ENCODE measurements at places on chromosomes 13 and 19.

DNA sequence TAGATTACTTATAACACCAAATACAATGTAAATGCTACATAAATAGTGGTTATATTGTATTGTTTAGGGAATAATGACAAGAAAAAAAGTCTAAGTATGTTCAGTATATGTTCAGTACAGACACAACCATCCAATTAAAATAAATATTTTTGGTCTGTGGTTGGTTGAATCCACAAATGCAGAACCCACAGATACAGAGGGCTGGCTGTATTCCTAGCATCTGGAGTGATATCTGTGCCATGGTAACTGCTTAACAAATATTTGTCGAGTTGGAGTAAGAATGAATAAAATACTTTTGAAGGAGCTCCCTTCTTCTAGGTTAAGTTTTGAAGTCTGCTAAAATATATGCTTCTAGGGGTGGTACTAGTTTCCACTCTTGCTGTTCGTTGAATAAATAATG is 241.0 kb downstream of the KLF5 start:
- DNase-seq = no peak

DNA sequence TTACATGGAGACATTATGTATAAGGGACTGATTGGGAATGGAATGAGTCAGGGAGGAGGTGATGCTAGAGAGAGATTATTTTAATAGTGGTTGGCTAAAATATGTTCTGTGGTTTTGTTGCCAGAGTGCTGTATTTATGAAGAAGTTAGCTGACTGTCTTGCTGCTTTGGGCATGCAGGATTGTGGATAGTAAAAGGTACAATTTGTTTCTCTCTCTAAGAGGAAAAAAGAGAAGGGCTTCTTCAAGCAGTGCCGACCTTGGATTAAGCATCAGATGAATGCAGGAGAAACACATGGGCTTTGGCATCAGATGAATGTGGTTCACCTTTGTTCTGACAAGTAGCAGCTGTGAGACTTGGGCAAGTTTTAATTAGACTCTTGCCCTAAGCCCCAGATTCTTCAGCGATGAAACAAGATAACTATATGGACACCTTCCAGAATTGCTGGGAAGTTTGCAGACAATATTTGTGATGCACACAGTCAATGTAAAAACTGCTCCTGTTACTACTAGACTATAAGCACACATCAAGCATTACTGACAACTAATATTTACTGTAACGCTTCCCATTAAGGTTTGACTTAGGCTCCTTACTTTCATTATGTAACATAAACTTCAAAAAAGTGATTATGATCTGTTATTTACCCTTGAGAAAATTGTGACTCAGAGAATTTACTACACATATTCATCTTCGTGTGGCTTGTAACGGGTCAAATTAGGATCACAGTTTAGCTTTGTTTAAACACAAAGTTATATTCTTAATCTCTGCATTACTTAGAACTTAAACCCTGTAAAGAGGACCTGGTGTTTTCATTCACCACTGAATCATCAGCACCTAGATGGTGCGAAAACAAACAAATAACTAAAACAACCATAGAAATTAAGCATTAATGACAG is 824.0 kb downstream of the PCDH9 start:
- DNase-seq = no peak

DNA sequence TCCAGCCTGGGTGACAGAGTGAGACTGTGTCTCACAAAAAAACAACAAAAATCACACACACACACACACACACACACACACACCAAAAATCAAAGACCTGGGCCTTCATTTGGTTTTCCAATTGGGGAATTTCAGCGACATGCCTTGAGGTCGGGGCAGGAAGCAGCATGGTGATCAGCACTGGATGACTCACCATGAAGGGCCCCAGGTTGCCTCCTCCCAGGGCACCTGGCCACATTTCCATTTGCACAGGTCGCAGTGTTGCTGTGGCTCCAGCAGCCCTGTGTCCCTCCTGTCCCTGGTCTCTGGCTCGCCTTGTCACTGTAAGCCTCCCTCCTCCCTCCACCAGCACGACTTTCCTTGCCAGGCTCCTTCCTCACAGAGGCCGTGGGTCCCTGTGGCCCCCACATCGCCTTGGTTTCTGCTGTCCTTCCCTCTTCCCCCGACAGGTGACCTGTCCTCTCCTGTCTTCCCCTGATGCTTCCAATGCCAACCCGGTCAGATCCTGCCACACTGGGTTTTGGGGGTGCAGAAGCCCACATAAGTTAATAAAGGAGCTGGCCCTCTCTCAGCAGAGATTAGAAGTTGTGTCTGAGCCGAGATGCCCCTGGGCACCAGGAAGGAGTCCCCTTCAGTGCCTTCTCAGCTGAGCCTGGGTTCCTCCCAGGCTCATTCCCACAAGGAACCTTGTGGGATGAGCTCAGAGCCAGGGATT is 66.7 kb downstream of the GPR12 start:
- no peak for DNase-seq

DNA sequence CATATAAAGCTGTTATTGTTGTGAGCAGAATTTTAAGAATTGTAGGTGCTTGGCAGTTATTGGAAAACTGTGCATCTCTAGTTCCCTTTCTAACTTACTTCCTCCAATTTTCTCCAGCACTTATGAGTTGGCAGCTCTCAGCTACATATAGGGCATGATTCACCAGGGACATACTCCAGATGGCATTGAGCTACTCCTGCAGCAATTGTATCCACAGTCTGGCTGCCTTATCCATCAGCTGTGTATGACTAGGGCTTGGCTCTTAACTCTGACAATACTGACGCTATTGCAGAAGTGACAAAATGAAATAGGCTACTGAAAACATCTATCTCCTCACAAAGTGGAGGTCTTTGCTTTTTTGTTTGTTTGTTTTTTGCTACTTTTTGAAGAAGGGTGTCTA is 276.7 kb downstream of the POU4F1 start:
- DNase-seq = no peak

DNA sequence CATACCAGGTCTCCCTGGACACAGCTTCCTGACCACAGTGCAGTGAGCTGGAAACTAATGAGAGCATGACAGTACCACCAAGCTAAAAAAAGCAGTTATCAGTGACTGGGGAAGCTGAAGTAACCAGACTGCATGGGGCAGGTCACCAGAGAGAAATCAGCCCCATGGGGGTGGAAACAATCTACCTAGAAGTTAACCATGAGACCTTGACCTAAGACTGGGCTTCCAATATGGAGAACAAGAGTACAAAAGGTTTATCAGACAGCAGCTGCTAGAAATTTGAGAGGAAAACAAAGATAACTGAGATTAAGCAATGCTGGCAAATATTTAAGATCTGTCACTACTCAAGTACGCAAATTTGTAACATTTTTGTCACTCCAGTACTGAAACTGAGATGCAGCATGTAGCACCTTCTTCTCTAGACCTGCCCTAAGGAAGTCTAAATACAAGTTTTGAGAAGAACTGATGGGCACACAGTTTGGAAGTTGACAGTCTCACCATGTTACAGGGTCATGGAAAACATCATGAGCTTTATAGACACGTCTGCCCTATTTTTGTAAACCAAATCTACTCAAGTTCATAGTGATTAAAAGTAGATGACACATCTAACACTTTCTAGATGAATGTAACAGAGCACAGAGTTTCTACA is 2641.8 kb upstream of the PCDH20 start:
- DNase-seq = no peak

- no peak for DNase-seq
Observed at GRCh38 chr19:7860714-7861618, 13.2 kb downstream of the PRR36 start.

DNA sequence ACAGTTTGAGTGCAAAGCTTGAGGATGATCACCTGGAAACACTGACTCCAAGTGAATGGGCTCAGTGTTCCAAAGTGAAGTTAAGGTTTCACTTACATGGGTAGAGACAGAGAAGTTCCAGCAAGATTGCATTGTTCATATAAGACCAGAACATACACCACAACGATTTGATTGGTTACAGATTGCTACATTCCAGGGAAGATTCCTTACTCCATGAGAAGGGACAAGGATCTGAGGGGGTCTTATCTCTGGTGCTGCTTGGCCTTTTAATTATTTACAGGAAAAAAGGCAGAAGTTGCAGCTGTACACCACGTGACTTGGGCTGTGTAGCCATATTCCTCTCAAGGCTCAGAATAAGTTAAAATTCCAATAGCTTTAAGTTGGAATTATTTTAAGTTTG is 12.3 kb downstream of the WDFY2 start:
- DNase-seq = no peak

- no peak for DNase-seq
Observed at GRCh38 chr13:44224450-44225149, 149.0 kb upstream of the SERP2 start.
